ENCODE measurements at places on chromosomes 4 and X.

DNA sequence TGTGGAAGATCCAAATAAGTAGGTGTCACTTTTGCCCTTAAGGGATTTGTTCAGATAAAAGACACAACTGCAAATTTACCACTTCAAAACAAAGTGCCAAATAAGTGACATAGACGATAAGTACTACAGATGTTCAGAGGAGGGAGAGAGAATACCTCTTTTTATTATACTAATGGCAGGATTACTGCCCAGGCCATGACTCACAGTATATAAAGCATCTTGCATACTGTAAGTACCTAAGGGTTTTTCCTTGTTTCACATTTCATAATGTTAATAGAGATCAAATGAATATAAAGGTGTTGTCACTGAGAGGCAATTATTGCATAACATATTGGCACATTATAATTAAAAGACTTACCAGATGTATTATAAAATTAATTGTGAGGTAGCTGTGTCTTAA lies 46.4 kb downstream of the PTPN13 start:
- no peak for DNase-seq

DNA sequence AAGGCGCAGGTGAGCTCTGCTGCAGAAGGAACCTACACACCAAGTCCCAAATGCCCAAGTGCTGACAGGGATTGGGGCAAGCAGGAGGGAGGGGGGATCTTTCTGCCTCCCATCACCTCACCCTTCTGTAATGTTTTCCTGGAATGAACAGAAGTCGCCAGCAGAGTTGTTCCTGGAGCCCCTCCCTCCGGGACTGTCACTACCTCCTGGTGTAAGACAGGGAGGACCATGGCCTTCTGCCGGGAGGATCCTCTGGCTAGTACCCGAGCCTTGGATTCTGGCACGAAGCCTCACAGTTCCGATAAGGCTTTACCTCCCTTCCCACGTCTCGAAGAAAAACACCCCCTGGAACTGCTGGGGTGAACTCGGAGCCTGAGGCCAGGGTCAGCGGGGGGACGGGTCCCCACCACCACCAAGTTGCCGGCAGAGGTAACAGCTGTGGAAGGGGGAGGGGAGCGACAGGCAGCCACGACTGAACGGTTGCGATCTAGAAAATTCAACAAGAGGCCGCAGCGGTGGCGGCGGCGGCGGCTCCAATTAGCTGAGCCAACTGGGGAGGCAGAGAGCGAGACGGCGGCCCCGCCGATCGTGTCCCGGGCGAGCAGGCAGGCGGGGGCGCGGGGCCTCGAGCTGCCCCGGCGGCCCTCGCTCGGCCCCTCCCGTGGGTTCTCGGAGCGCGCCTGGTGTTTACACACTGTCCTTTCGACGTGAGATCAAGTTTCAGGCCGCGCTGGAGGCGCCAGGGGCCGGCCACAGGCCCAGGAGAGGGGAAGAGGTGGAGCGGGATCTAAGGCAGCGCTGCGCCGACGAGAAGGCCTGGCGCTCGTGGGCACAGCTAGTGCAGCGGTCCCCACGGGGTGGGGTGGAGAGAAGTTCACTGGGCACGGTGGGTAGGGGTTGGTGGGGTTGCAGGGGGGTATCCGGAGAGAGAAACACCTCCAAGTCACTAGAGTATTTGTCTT lies 53.7 kb upstream of the BCOR start:
- no peak for DNase-seq

GRCh38 chr4:11632483-11632882 lies 203.8 kb upstream of the HS3ST1 start:
- no peak for DNase-seq

GRCh38 chrX:10198254-10198653 lies 41.5 kb downstream of the CLCN4 start:
- no peak for DNase-seq

DNA sequence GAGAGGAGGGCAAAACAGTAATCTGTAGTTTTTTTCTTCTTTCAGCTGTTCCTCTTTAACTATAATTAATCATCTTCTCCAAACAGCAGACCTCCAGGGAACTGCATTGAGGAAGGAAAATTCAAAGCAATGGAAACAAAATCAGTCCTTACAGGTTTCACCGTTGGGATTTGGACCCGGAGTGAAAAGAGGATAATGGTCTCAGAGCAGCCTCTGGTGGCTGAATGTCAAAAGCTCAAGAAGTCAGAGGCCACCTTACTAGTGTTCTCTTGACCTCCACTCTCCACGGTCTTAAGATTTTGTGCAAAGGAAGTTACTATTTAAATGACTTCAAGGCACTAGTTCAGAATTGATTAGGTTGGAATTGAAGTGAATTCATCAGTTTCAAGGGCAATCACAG lies 16.0 kb upstream of the MID1 start:
- no peak for DNase-seq

DNA sequence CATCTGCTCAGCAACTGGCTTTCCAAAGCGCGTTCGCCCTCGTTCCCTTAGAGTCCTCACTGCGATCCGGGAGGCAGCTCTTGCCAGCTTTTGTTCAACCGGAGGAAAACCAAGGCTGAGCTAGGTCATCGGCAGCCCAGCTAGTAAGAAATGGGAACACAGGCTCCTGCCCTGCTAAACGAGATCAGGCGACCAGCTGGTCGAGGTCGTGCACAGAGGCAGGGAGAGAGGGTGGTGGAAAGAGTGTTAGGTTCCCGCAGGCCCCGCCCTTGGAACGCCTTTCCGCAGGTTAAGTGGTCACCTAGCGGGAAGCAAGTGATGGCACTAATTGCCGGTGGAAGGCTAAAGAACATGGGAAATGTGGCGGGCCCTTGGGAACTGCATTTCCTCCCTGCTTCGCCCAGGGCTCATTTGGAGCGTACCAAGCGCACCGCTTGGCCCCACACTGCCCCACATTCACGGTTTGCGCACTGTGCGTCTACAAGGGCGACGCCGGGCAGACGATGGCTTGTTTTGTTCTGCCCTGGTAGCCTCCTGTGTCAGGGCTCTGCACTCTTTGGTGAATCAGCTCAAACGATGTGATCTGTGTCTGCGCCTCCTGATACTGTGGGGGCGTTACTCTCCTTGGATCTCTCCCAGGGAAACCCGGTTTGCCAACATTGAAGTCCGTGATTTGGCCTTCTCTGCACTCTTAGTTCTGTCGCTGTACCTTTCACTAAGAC lies 7.2 kb upstream of the PRDM8 start:
- DNase-seq, result no peak

- no peak for DNase-seq
These were observed 51.5 kb upstream of the TRPC3 start for GRCh38 chr4:122003335-122003734.

- DNase-seq, result no peak
These were observed 55.7 kb upstream of the PDGFRA start for GRCh38 chr4:54173281-54173912.

- no peak for DNase-seq
These were observed 8.1 kb downstream of the RASL11B start for GRCh38 chr4:52870225-52870624.

DNA sequence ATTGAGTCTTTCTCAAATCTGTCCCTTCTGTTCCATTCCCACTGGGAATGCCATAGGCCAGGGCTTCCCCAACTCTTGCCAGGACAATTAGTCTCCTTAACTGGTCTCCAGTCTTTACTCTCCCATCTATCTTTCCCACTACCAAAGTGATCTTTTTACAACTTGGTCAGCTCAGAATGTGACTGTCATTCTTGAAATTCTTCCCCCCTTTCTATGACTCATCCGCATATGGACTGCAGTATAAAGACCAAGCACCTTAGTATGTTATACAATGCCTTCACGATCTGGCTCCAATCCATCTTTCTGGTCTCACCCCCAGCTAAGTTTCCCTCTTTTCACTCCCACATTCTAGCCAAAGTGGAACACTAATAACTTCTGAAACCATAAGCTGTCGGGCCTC lies 383.8 kb downstream of the OPHN1 start:
- DNase-seq, result no peak

DNA sequence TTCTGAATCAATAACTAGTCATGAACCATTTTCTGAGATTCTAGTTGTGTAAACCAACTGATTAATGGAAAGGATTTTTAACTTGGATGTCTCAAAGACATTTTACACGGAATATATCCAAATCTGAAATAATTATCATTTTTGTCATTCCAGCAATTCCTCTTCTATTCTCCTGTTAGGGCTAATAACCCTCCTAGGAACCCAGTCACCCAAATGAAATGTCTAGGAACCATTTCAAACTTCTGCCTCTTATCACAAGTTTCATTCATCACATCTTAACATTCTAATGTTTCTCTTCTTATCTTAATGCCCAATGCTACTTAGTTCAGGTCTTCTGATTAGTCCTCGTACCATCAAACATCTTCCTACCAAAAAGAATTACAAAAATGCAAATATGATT lies 639.8 kb downstream of the DMD start:
- DNase-seq, result no peak

DNA sequence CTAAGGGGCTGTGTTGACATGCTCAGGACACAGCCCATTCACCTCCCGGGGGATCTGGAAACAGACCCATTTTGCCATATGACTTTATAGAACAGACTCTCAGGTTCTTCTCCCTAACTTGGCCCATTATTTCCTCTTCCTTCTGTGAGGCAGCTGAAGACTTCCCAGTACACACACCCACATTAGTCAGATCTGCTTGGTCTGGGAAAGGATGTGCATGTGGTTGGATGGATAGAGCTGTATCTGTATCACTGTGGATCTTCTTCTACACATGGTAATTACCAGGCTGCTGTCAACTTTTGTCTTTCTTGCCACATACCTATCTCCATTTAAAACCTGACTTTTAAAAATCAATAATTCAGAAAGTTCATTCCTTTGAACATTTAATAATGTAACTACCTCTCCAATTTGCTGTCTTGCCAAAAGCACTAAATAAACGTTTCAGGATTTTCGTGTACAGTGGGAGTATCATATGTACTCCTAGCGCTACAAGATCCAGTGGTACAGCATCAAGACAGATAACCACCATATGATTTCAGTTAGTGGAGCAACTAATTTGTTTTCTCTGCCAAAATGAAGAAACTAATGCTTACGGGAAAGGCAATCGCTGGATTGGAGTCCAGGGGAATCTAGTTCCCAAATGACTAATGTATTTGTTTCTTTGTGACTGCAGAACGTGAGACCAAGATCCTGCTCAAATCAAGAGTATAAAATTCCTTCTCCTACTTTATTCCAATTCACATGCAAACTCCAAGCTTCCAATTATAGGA lies 134.1 kb upstream of the MAP3K15 start:
- DNase-seq, result no peak

- DNase-seq, result no peak
These were observed 96.5 kb upstream of the KLF3 start for GRCh38 chr4:38567457-38567856.

- DNase-seq, result no peak
These were observed 879.2 kb upstream of the INTU start for GRCh38 chr4:126753592-126753991.

DNA sequence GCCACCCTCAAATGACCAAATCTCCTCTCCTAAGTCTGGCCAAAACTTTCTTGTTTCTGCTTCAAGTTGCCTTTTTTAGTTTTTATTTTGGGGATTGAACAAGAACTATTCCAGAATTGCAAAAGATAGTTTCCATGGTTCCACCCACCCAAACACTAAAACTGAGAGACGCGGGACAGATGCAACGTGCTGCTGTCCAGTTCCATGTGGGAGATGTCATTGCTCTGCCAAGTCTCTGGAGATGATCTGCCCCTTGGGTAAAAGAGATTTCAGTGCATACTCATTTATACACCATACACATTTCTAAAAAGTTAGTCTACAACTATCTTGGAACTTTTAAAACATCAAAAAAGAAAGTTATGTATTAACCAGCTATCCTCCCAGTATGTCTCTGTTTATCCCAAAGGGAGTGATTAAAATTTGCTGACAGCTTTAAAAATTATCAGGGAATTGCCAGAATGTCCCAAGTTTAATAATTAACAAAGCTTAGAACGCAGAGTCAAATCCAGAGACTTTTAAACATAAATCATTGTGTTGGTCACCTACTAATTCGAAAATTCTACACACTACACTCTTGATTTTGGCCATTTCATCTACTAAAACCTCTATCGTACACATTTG lies 3.2 kb downstream of the MAOB start:
- DNase-seq, result no peak

GRCh38 chrX:22366166-22366702 lies 93.5 kb downstream of the CBLL2 start:
- DNase-seq, result no peak

GRCh38 chr4:139530833-139531427 lies 25.1 kb downstream of the SETD7 start:
- DNase-seq, result peak; percentile 22

GRCh38 chr4:175770555-175770954 lies 41.5 kb downstream of the GPM6A start:
- DNase-seq, result no peak

- no peak for DNase-seq
These were observed 217.7 kb upstream of the VEGFC start for GRCh38 chr4:177010418-177010817.

GRCh38 chrX:116238567-116239255 lies 68.2 kb downstream of the AGTR2 start:
- DNase-seq, result no peak

DNA sequence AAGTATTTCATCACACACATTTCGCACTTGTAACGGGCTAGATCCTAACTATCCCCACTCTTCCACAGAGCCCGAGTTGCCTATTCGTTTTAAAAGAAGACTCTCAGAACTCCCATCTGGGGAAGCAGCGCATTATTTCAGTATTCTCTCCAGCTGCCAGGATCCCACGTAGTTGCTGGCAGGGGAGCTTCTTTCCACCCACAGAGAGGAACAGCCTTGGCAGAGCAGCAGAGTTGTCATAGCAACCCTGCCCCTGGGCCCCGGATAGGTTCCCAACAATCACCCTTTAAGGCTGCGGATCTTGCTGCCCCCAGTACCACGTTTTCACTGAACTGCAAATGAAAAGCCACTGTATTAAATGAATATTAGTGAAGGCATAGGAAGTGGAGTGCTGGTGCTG lies 106.7 kb downstream of the GPM6A start:
- no peak for DNase-seq

DNA sequence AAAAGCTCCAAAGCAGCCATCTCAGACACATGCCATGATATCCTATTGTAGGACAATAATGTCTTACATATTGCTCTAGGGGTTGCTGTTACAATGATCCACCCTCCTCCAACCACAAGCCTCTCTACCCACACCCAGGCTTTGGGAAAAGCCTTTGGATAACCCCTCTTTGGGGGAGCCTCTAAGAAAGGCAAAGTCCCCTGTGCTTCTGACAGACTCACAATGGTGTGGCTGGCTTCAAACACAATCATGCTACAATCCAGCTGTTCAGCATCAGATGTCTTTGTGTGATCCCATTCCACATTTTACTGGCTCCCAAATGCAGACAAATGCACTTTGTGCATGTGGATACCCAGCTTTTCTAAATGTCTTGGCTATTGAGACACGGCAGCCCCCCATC lies 65.9 kb upstream of the CAPN6 start:
- DNase-seq, result no peak

DNA sequence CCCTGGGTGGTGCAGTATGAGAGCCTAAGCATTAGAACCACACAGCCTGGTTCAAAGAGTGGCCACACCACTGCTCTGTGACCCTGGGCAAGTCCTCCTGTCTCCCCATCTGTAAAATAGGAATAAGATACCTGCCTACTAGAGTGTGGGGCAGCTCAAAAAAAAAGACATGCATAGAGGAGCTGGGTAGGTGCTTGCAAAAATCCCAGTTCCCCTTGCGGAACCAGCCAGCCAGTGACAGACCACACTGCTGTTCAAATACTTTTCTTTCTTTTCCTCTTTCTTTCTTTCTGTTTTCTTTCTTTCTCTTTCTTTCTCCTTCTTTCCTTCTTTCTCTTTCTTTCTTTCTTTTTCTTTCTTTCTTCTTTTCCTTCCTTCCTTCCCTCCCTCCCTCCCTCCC lies 63.0 kb upstream of the TRIM2 start:
- no peak for DNase-seq

GRCh38 chr4:65604515-65604914 lies 65.8 kb downstream of the EPHA5 start:
- no peak for DNase-seq

Data from T-helper 2 cell treated with Interferon-gamma antibody and Interleukin-4, amounts not matched to agents 5 μg/mL and 100 μg/mL, for 36 hours (primary cell).